Naive thymus-derived CD8-positive, alpha-beta T cell (primary cell): ENCODE measurements at places on chromosomes 4 and X.

DNA sequence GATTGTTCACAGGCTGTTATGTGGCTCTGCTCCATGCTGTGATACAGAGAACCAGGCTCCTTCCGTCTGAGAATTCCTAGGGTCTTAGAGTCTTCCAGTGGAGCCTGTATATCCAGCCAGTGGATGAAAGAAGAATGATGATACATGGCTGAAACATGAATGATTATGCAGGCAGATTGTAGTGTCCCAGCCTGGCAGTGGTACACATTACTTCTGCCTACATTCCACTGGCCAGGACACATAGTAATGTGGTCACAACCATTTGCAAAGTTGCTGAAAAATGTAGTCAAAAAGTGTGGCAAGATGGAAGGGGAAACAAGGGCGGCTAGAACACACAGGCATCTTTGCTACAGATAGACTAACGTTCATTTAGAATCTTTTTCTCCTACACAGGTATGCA, 4.5 kb upstream of the GBA3 start:
- no peak for DNase-seq

- no peak for DNase-seq
These were observed 85.5 kb downstream of the PSAPL1 start for GRCh38 chr4:7348946-7349900.

DNA sequence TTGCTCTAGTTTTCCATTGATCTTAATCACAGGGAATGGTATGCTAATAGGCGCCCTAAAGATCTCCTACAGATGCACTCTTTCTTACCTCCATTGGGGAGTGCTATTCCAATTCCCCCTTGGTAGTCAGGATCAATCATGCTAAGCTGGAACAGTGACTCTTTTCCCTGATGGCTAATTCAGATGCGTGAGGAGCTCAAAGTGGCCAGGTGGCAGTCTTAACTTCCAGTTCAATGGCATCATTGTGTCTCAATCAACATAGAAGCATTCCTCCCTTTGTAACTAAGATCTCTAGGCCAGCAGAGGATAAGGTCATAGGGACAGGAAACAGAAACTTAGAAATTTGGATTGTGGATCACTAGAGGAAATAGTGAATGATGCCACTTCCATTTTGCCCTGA, 216.8 kb downstream of the GRID2 start:
- DNase-seq = no peak

DNA sequence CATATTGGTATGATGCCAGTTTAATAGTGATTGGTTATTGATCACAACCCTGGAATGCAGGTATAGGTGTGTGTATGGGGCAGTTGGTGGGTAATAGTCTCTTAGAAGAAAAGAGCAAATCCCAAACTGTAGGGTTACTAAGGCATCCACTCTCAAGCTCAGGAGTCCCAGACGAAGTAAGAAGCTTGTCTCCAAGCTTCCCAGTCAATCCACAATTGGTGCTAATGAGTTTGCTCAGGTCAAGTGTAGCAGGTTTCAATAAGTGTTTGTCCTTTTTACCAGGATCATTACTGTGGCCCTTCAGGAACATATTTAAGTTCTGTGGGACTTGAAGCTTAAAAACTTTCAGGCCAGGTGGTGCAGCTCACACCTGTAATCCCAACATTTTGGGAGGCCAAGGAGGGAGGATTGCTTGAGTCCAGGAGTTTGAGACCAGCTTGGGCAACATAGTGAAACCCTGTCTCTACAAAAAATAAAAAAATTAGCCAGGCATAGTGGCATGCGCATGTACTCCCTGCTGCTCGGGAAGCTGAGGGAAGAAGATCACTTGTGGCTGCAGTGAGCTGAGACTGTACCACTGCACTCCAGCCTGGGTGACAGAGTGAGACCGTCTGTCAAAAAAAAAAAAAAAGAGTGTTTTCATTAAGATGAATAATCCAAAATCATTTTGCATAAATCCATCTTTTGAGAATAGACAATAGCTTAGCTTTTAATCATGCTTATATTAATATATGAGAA, 166.8 kb downstream of the UNC5C start:
- DNase-seq = no peak

DNA sequence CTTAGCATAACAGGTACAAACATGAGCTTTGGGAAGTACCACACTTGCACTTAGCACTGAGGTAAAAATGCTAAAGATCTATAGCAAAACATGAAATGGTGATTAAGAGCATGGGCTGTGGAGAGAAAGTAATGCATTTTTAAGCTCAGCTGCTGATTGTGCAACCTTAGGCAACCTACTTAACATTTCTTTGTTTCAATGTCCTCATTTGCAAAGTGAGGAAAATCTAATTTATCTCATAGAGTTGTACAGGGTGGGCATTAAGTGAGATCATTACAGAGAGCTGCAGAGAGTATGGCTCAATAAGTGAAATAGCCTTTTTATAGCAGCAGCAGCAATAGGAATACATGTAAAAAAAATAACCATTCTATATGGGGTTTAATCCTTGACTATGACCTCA, 87.0 kb downstream of the PAK3 start:
- DNase-seq = no peak

GRCh38 chr4:62087706-62088105, 887.6 kb downstream of the ADGRL3 start:
- DNase-seq = no peak

DNA sequence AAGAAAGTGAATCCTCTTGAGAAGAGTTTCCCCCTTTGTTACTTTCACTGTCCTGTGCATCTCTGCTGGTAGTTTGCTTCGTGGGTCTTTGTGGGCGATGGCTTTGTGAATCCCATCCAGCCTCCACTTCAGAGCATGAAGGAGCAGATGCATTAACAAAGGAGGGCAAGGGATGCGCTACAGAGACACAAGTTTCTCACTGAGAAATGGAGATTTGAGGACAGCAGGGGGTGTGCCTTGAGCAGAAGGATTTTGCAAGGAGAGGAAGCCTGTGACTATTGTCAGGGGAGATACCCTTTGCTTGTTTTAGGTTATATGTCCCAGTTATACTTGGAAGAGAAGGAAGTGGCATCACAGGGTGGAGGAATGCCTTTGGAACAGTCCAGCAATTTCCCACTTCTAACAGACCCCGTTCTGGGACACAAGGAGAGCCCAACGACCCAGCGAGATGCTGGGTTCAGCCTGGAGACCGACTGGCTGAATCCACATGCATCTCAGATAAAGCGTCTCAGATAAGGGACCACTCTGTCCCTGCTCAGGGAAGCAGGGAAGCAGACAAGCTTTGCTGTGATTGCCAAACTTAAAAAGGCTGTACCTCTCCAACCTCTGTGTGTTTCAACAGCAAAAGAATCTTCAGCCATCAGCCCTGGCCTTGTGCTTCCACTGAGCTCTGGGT, 314.6 kb upstream of the GATB start:
- no peak for DNase-seq

DNA sequence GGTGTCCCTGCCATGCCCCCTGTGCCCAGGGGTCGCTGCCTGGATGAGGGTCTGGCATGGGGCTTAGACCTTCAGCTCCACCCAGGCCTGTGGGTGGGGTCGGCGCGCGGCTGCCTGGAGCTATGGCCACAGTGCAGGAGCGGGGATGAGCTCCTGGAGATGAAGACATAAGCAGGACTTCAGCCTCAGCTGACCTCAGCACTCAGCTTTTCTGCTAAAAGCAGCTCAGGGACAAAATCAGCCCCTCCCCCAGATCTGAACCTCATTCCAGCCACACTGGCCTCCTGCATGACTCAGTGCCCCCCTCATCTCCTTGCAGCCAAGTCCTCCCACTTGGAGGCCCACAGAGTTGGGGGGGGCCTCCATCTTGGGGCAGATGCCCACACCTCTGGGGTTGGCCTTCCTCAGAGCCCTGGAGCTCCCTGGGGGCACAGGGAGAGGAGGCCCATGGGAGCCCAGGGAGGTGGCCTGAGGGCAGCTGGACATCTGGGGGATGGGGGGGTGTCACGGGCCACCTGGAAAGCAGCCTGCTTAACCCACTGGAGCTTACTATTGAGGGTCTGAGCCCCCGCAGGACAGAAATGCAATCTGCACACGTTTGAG, 19.4 kb upstream of the CPLX1 start:
- no peak for DNase-seq

- DNase-seq = no peak
These were observed 35.7 kb downstream of the PARM1 start for GRCh38 chr4:74968456-74969164.

GRCh38 chrX:55028611-55029010, 2.2 kb downstream of the ALAS2 start:
- no peak for DNase-seq

DNA sequence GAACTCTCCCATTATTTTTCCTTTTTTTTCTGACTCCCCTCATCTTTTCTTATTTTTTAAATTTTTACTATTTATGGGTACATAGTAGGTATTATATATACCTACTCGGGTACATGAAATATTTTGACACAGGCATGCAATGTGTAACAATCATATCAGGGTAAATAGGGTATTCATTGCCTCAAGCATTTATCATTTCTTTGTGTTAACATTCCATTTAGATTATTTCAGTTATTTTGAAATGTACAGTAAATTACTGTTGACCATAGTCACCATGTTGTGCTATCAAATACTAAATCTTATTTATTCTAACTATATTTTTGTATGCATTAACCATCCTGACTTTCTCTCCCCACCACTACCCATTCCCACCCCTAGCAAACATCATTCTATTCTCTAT, 33.8 kb upstream of the SLIT2 start:
- no peak for DNase-seq

GRCh38 chr4:184406958-184407391, 67.4 kb downstream of the IRF2 start:
- DNase-seq = no peak

DNA sequence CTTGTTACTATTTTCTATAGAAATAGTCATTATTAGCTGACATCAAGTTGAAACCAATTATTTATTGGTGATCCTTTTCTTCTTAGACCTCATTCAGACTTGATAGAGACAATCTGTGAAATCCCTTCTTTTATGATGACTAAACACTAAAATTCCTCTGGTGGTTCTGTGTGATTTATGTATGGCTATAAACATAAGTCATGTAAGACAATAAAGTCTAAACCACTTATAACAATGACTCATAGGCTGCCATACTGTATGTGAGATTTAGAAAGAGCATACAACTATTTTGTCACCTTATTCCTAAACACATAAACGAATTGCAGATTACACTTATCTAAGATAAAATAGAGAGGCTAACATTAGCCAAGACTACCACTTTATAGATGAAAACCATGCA, 101.1 kb upstream of the PRR32 start:
- no peak for DNase-seq

- no peak for DNase-seq
These were observed 66.7 kb upstream of the PJA1 start for GRCh38 chrX:69231903-69232302.

- DNase-seq = no peak
These were observed 8.2 kb downstream of the MID1 start for GRCh38 chrX:10612215-10612614.

DNA sequence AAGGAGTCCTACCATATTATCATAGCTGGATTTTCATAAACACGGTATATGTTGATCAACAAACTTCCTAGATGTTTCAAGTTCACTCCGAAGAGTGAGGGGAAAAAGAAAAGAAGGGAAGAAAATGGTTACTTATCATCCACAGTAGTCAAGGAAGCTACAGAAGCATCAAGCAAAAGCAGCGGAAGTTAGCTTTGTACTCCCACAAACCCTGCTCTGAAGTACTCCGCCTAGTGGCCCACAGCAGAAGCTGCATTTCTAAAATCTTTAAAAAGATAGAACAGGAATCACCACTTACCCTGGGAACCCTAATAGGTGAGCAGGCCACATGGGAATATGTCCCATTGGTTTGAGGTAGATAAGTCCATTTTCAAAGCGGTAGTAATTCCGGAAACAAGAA, 28.5 kb upstream of the FRG1 start:
- no peak for DNase-seq

DNA sequence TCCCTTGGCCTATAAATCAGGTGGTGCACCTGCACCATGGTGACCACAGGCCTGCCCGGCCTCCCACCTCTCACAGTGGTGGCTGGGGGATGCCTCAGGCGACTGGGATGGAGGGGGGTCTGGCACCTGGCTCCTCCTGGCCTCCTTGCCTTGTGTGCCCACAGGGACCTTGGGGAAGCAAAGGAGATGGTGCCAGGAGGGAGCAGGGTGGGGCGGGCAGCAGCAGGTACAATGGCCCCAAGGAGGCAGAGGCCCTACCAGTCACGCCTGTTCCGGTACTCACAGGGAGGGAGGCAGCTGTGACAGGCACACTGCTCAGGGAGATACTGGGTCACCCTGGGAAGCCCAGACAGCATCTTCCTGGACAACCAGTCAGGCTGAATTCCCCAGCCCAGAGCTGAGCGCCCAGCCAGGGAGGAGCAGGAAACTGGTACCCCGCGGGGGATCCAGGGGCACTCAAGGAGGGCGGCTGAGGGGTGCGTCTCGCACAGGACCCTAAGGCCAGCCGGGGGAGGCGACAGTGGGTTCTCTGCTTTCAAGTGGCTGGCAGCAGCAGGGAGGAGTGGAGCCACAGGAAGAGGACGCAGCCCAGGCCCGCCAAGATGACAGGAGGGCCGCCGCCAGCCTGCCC, 1.2 kb upstream of the TREX2 start:
- no peak for DNase-seq

- no peak for DNase-seq
These were observed 3.3 kb upstream of the PORCN start for GRCh38 chrX:48505481-48505880.

- DNase-seq = no peak
These were observed 230.2 kb upstream of the STK26 start for GRCh38 chrX:131792789-131793462.

- no peak for DNase-seq
These were observed 7.4 kb downstream of the TMEM31 start for GRCh38 chrX:103718120-103718519.

GRCh38 chr4:172843192-172843591, 325.4 kb upstream of the GALNT7 start:
- DNase-seq = no peak

DNA sequence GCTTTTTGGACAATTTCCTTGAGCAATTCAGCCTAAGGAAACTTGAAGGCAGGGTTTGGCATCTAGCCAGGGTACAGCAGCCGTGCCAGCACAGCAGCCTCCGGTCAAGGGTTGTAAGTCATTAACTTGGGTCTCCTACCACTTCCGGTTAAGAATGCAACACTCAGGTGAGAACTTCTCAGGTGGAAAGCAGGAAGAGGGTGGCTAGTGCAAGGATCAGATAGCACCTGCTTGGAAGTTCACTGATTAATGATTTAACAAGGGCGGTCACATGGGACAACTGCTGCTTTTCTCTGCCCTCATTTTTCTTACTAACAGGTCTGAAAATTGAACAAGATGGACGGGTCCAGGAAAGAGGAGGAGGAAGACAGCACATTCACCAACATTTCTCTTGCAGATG, 30.1 kb upstream of the SCOC start:
- no peak for DNase-seq

GRCh38 chr4:123352240-123352945, 44.2 kb upstream of the SPRY1 start:
- no peak for DNase-seq

DNA sequence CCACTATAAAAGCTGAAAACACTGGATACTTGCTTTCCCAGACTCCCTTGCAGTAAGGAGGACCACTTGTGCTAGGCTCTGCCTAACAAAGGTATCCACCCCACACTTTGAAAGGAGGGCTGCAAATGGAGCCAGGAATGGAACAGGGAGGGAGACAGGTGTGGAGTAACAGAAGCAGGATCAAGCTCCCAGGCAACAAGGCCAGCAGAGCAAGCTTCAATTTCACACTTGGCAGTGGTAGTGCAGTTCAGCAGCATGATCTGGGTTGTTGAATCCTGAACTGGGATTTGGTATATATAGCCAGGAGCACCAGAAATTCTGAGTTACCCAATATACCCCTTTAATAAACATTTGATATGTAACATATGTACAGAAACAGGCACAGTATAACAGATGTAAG, 9.8 kb downstream of the LAMP2 start:
- DNase-seq = no peak

- DNase-seq = no peak
These were observed 143.5 kb downstream of the CORIN start for GRCh38 chr4:47694322-47694721.
